ENCODE measurements at places on chromosomes 11 and 22.

DNA sequence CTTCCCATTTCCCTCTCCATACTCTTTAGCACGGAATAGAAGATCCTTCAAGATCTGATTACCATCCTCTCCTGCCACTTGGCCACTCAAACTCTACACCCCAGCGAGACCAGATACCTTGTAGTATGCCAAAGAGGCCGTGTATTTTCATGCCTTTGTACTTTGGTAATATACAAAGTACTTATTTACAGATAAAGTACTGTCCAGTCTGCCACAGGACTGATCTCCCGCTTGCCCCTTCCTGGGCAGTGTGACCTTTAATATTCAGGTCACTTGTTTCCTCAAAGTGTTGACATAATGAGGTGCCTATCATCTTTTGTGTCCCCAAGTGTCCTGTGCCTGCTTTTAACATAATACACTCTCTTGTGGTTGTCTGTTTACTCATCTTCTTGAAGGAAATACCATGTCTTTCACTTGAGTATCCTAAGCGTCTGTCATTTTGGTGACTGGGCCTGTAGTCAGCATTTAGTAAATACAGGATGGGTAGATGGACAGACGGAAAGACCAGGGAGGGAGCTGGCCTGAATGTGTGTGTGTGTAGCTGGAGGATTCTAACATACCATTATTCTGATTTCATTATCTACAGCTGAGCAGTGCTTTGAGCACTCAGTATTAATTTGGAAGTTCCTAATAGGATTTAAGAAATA, 137.4 kb downstream of the NAV2 start:
- no peak for DNase-seq

DNA sequence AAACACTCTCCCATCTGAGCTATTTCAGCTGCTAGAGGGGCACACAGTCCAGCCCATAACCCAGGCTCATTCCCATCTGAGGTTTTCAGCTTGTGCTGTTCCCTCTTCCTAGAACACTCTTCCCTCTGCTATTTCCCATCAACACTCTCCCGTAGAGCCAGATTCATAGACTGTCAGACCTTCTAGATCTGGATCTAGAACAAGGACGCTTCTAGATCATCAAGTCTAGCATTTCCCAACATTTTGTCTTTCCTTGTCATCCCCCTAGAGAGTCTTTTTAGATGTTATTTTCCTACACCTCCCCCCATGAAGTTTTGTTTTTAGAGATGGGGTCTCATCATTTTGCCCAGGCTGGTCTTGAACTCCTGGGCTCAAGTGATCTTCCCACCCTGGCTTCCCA, 13.4 kb downstream of the CRYBA4 start:
- DNase-seq: no peak

DNA sequence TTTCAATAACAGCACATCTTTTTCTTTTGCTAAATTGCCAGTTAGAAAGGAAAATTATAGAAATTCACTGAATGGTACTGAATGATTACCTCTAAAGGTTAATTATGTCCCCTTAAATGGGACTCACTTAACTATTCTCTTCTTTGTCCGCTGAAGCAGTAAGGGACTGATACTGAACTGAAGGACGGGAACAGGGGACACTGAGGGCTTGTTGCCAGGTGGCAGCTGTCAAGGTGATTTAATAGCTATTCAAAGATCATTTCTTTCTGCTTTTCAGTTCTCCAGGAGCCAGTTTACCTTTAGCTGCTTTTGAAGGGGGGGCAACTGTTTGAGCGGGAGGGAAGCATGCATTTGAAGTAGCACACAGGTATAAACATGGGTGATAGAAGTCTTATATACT, 325.4 kb upstream of the CCDC90B start:
- DNase-seq: peak; percentile 26

DNA sequence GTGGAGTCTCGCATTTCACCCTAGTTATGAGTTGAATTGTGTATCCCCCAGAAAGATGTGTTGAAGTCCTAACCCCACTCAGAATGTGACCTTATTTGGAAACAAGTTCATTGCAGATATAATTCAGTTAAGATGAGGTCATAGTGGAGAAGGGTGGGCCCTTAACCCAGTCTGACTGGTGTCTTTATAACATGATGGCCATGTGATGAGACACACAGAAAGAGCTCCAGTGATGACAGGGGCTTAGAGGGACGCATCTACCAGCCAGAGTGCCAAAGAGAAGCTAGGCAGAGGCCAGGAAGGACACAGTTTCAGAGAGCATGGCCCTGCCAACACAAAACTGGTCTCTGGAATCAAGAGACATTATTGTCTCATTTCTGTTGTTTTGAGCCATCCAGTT, 50.3 kb downstream of the LARGE1 start:
- DNase-seq: no peak

DNA sequence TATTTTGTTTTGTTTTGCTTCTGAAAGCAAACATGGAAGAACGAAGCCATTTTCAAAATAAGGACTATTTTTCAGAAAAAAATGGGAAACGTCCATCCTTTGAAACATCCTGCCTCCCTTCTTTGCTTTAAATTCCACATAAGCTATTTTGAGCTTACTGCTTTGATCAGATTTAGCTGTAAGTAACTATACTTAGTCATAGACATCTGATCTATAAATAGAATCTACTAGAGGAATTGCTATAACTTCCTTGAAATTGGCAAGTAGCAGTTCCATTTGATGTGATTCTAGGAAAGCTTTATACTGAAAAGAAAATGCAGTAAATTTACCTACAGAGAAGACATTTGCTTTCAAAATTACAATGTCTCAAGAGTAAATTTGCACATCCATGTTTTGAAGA, 305.8 kb downstream of the TTC28 start:
- DNase-seq: peak; percentile 77
